ENCODE measurements at places on chromosomes 7 and 10.

DNA sequence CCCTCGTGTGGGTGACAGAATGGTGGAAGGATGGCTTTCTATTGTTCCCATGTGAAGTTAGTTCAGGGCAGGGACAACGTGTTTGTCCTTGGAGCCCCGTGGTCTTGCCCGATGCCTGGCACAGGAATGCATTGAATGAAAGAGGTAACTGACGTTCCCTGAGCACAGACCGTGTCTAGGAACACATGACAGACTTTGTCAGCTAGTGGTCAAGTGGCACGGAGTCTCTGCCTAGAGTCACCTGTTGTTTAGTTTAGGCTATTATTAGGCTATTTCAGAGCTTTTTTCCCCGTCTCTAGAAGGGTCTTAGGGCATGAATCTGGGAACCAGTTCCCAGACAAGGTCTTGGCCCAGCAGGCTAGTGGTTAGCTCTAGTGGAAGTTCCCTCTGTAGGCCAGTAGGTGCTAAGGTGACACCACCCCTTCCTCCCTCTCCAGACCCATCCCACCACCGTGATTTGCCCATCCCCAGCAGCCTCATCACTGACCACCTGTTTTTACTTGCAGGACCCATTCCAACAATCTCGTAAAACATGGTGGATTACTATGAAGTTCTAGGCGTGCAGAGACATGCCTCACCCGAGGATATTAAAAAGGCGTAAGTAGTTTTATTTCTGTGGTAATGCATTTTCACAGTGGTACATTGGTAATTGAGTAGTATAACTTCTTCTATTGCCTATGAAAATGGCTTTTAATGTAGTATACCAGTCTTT, 21.4 kb downstream of the DNAJB6 start:
- no peak for DNase-seq

- no peak for DNase-seq
These were observed 40.8 kb downstream of the RBM33 start for GRCh38 chr7:155685070-155685790.

DNA sequence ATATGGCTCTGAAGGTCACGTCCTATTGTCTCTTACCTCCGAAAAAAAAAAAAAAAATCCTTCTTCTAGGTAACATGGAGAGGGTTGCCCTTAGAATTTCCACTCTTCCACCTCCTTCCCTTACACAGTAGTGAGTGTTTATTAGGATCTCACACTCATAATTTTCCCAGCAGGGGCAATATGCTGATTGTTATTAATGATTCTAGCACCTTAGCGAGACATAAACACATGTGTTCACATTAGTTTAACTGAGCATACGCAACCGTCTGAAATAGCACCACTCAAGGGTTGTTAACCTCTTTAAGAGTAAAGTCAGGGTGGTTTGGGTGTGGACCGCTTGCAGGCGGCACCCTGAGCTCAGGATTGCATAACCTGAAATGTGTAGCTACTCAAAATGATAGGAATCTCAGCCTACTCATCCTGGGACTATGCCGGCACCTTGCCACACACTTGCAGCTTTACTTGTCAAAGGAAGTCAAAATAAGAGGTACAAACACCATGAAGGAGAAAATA, 52.2 kb downstream of the CPEB3 start:
- DNase-seq: no peak

- DNase-seq: no peak
These were observed 29.8 kb downstream of the ADAP1 start for GRCh38 chr7:924541-925231.

DNA sequence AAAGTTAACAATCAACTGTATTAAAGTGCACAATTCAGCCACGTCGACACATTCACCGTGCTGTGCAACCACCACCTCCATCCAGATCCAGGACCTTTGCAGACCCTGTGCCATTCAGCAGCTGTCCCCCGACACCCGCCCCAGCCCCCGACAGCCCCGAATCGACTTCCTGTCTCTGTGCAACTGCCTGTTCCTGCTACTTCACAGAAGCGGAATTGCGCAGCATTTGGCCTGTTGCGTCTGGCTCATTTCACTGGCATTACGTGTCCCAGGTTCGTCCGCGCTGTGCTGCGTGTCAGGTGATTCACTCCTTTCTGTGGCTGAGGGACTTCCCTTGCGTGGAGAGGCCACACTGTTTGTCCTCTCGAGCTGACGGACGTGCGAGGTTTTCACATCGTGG, 33.2 kb upstream of the DNAAF5 start:
- no peak for DNase-seq

DNA sequence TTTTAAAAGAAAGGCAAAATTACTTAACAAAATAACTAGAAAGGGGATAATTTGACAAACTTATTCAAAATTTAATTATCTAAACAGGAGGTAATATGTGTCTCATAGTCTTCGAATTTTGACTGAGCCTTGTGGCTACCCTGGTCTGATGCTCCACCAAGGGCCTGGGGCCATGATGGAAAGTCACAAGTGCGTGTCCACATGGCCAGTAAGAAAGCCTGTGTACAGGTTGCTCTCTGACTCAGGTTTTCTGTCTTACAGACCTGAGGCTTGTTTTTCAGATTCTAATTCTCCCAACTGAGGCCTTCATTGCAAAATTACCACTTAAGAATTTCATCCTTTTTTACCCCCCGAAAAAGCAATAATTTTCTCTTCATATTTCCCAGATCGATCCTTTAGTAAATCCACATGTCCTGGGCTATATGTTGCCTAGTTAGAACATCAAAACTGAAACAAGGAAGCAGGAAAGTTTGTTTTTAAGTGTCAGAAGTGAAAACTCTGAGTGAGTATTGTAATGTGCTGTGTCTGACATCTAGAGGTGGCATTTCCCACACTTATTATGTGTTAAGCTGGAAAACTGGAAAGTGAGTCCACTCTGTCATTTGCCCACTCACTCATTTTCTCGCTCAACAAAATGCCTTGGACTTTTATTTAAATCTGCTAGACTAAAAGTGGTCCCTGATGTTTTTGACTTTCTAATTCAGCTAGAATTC, 10.0 kb downstream of the CYP3A43 start:
- no peak for DNase-seq

DNA sequence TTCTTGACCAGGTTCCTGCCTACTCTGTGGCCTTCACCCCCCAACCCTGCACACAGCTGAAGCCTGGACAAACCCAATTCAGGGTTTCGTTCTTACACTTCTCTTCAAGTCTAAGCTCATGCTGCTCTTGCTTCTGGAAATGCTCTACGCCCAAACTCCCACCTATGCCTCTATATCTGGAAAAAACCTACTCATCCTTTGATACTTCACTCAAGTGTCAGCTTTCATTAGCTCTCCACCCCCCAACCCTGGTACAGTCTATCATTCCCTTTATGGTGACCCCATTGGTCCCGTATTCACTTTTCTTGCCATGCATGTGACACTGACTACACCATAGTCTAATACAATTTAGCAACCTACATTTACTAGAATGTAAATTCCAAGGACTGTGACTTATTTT, 220.9 kb upstream of the PLXNA4 start:
- no peak for DNase-seq

DNA sequence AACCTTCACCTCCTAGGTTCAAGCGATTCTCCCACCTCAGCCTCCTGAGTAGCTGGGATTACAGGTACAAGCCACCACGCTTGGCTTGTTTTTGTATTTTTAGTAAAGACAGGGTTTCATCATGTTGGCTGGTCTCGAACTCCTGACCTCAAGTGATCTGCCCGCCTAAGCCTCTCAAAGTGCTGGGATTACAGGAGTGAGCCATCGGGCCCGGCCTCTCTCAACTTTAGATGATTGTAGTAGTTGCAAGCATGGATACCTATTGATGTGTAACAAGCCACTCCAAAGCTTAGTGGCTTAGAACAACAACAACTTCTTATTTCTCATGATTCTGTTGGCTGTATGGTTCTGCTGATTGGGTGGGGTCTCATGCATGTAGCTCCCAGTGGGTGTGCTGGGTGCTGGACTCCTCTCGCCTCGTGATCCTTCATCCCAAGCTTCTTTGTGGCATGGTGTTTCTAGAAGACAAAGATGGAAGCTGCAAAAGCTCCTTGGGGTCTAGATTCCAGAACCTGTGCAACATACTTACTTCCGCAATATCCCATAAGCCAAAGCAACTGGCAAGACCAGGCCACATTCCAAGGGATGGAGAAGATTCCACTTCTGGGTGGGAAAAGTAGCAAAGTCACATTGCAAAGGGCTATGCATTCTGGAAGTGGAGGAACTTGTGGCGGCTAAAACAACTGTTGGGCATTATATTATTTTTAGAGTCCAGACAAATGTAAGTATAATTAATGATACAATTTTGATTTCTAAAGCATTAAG, 37.9 kb downstream of the SKIDA1 start:
- DNase-seq: no peak

GRCh38 chr10:42593284-42593683, 45.1 kb downstream of the ZNF33B start:
- DNase-seq: no peak

DNA sequence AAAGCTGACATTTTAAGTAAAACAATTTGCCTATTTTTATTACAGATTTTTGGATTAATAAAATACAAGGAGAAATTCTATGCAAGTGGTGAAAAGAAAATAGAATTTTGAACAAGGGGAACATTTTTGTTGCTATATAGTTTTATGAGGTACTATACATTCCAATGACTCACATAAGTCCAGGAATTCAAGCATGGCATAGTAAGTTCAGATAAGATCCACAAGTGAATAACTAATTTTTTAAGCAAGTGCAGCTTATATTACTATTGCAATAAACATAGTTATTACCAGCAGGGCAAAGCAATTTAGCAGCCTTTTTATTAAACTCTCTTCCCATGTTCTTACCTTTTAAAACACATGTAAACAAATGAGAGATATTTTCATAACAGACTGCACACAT, 1123.5 kb upstream of the LRRN3 start:
- peak; percentile 2 for DNase-seq

DNA sequence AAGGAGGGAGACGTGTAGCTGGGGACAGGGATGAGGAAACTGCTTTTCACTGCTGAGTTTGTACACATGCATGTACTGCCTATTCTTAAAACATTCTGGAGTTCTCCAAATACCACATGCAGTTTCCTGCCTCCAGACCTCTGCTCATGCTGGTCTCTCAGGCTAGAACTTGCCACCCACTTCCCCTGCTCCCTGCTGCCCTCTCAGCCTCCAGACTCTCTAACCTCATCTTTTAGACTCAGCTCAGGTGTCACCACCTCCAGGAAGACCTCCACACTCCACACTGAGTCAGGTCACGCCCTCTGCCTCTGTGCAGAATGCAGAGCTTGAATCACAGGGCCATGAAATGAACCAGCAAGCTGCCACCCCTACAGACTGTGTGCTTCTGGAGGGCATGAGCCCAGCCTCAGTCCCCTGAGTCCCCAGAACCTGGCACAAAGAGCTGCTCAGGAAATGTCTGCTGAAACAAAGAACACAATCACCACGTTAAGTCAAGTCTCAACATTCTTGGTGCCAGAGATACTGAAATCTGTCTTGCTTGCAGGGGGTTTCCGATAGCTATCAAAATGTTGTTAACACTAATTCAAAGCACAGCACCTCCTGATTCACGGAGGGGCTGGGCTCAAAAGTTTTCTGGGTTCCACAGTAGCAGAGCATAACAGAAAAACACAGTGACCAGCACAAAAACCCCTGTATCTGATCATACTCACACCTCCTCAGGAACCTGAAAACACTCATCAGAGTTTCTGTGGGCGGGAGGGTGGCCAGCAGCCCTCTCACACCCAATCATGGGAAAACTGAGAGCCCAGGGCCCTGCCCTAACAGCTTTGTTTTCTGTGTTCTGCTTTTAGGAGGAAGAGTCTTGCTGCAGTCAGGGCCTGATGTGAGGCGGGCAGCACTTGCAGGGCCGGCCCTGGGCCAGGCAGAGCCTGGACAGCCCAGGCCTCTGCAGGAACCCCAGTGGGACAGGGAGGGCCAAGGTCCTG, 21.1 kb downstream of the FAM53B start:
- no peak for DNase-seq

DNA sequence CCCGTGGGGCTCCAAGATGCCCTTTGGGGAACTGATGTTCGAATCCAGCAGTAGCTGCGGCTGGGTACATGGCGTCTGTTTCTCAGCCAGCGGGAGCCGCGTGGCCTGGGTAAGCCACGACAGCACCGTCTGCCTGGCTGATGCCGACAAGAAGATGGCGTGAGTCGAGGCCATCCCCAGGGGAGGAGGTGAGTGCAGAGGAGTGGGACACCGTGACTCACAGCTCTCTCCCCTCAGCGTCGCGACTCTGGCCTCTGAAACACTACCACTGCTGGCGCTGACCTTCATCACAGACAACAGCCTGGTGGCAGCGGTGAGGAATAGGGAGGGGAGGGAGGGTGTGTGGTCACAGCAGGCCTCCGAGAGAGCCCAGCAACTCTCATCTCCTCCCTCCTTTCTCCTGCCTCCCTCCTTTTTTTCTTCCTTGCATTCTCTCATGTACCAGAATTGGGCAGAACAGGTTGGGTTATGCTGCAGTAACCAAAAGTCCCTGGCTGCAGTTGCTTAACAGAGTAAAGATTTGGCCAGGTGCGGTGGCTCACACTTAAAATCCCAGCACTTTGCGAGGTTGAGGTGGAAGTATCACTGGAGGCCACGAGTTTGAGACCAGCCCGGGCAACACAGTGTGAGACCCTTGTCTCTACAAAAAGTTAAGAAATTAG, 16.5 kb downstream of the ARPC1B start:
- DNase-seq: no peak

GRCh38 chr7:158529181-158530096, 58.2 kb downstream of the PTPRN2 start:
- DNase-seq: no peak

- DNase-seq: peak; percentile 80
These were observed 44.2 kb downstream of the PDLIM1 start for GRCh38 chr10:95246582-95247051.

DNA sequence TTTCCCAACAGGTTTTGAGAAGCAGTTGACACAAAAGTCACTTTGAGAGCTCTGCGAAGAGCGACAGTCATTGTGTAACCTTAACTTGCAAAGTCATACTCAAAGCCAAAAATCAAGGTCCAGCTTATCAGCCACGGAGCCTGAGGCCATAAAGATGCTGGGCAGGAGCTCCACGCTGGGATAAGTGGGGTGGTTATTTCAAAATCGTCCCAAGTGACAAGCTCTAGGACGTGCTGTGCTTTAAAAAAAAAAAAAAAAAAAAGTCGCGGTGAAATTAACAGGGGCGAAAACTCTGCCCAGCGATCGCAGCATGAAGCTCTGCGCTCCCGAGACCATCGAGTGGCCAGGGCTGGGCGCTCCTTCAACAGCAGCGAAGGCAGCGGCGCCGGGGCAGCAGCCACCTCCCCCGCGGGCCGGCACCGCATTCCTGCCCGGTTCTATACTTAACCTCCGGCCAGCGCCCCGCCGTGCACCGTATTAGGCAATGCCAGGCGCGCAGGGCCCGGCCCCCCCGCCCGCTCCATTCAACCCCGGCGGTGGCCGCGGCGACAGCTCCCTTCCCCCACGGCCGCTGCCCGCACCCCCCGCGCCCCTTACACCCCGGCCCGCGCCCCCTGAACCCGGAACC, 657 bp downstream of the HACD1 start:
- DNase-seq: peak; percentile 73

GRCh38 chr10:112195224-112195623, 11.7 kb upstream of the GPAM start:
- no peak for DNase-seq

DNA sequence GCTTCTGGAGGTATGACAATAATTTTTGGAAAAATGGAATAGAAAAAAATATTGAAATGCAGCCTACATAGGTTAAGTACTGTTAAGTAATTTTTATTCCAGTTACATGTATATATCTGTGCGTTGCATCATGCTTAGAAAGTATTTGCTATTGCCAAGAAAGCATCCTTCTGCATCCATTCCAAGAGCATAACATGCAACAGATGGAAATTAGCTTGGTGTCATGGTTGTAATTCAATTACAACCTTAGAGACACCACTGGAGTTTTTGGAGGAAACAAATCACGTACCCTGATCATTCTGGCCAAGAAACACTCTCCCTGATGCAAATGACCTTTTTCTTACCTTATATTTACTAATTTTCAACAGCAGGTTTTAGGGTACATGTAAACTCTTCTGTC, 1.7 kb downstream of the AKR1B1 start:
- peak; percentile 75 for DNase-seq

Data from fibroblast of skin of scalp (primary cell).